ENCODE measurements at places on chromosomes 2 and 18.

DNA sequence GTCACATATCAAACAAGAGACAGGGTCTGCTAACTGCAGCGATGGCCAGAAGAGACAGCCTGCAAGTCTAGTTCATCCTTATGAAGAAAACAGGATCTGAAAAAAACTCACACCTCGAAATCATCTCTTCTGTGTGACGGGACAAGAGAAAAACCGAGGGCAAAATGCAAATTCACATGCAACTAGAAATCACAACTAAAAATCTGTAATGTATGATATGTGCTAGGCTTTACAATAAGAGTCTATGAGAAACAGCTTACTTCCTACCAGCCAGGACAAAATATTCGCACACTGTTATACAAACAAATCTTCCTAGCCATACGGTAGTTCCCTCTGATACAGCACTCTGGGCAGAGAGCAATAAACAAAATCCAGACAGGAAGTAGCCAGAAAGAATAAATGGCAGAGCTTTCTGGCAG lies 48.8 kb downstream of the ANKRD44 start:
- H3K27me3 ChIP-seq: no peaks in the 10 kb centered on the region
- no peak for DNase-seq
- H3K36me3 ChIP-seq: no peaks in the 10 kb centered on the region
- peaks cover 3% of the 10 kb centered on the region for H3K4me1 ChIP-seq
- no peak overlapping the region for H3K4me3 ChIP-seq

GRCh38 chr18:44823782-44824181 lies 143.1 kb downstream of the SETBP1 start:
- DNase-seq: no peak
- no peaks in the 10 kb centered on the region for H3K36me3 ChIP-seq
- H3K4me3 ChIP-seq: no peak overlapping the region
- H3K27ac ChIP-seq: peak overlapping the region; percentile 22

GRCh38 chr2:205640716-205641115 lies 41.6 kb upstream of the NRP2 start:
- H3K27me3 ChIP-seq: no peaks in the 10 kb centered on the region
- DNase-seq: no peak
- no peak overlapping the region for H3K4me3 ChIP-seq
- no peaks in the 10 kb centered on the region for H3K4me1 ChIP-seq

- no peaks in the 10 kb centered on the region for H3K4me1 ChIP-seq
- H3K36me3 ChIP-seq: peaks cover 3% of the 10 kb centered on the region
- no peaks in the 10 kb centered on the region for H3K27me3 ChIP-seq
- no peak overlapping the region for H3K27ac ChIP-seq
Observed at GRCh38 chr2:109402980-109403840, 210.6 kb downstream of the SEPTIN10 start.

DNA sequence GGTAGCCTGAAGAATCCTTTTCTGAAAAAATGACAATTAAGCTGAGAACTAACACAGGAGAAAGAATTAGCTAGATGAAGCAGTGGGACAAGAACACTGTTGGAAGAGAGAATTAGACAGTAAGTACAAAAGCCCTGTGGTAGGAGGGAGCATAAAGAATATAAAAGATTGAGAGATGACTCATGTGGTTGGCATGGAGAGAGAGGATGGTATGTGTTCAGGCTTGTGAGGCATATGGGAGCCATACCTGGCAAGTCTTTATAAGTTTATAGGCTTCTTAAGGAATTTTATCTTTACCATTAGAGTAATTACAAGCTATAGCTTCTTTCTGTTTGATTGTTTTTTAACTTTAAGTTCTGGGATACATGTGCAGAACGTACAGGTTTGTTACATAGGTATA lies 325.0 kb downstream of the ARL6IP6 start:
- DNase-seq: no peak
- no peak overlapping the region for H3K4me3 ChIP-seq
- no peaks in the 10 kb centered on the region for H3K4me1 ChIP-seq
- no peaks in the 10 kb centered on the region for H3K36me3 ChIP-seq

DNA sequence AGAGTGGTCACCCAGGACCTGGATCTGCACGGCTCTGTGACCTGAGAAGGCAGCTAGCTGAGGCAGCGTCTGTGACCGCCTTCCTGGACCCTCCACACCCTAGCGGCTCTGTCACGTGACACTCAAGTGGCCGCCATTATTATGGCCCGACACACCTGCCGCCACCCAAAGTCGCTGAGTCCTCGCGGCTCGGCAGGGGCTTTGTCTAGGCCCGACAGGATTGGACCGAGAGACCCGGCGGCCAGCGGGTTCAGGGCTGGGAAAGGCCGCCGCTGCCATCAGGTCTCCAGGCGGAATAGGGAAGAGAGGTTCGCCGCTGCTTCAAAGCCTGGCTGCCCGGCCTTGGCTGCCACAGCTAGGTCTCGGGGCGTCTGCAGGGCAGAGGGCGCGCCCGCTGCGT lies 1162.5 kb upstream of the LRRTM1 start:
- no peak overlapping the region for H3K4me3 ChIP-seq
- H3K27me3 ChIP-seq: no peaks in the 10 kb centered on the region

- H3K4me3 ChIP-seq: no peak overlapping the region
- H3K27me3 ChIP-seq: no peaks in the 10 kb centered on the region
- DNase-seq: no peak
Observed at GRCh38 chr2:157244691-157245090, 12.8 kb upstream of the GALNT5 start.

GRCh38 chr2:65917986-65918385 lies 485.6 kb upstream of the SPRED2 start:
- no peak overlapping the region for H3K27ac ChIP-seq
- H3K4me1 ChIP-seq: peaks cover 2% of the 10 kb centered on the region
- H3K27me3 ChIP-seq: no peaks in the 10 kb centered on the region
- no peak for DNase-seq
- no peak overlapping the region for H3K4me3 ChIP-seq
- H3K36me3 ChIP-seq: no peaks in the 10 kb centered on the region
